ENCODE measurements at places on chromosomes 7 and 10. TPM values are rescaled to one million over a fixed set of nuclear protein-coding genes. Genes with fewer than 3 reads are reported as not detected.

SPDYE9 gene
- not detected for total RNA-seq

CFAP70 gene
- 1.4 TPM for total RNA-seq

NCF1 gene
- 4.2 TPM for total RNA-seq

JAKMIP3 gene
- total RNA-seq, result 1.6 TPM

ABCC2 gene
- 0.05 TPM for total RNA-seq

STOX1 gene
- total RNA-seq, result 0.41 TPM

ENO4 gene
- total RNA-seq, result not detected

TRPV6 gene
- total RNA-seq, result not detected

UMAD1 gene
- 13.3 TPM for total RNA-seq

Data from Right ventricle myocardium inferior (tissue), 1 donor.